Stimulated activated CD8-positive, alpha-beta memory T cell treated with anti-CD3 and anti-CD28 coated beads, Interleukin-15, amount 100 ng/mL, for 4 hours (primary cell): ENCODE measurements at places on chromosomes 3 and 15.

DNA sequence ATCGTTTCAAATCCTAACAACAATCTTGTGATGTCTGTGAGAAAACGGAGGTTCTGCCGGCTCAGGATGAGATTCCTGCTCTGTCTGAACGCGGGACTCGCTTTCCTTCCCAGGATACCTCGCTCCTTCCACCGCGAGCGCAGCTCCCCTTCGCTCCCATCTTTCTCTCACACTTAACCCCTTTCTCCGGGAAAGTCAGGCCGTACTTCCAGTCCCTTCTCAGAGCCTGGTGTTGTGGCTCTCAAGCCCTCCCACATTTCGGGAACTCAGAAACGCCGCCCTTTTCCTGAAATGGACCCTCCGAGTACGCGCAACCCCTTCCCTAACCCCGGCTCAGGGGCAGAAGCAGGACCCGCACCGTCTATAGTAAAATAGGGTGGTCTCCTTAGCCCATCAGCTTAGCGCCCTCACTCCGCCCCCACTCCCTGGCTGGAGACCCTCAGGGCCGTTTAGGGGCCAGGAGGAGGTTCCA is 378 bp upstream of the FEM1B start:
- DNase-seq, result no peak

- no peak for DNase-seq
Measured at GRCh38 chr3:16086690-16087089, 87.8 kb upstream of the GALNT15 start.

DNA sequence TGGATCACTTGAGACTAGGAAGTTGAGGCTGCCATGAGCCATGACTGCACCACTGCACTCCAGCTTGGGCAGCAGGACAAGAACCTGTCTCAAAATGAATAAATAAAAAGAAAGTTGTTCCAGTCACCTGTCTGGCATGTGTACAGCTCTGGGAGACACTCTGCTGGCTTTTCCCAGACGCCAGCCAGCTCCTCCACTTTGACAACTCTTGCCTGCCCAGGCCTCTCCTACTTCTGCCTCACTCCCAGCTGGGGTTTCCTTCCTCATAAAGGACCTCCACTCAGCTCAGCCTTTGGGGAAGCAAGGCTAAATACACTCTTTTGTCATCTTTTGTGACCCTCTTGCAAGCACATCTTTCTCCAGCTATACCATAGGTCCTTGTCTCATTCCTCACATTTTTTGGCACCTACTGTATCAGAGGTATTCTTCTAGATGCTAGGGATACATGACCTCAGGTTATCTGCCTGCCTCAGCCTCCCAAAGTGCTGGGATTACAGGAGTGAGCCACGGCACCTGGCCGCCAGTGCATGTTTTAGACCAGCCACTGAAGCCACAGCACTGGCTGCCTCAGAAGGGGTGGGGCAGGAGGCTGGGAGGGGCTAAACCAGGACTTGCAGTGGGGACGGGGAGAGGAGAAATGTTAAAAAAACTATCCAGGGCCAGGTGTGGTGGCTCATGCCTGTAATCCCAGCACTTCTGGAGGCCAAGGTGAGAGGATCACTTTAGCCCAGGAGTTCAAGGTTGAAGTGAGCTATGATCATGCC is 10.0 kb upstream of the ELP6 start:
- DNase-seq, result no peak

DNA sequence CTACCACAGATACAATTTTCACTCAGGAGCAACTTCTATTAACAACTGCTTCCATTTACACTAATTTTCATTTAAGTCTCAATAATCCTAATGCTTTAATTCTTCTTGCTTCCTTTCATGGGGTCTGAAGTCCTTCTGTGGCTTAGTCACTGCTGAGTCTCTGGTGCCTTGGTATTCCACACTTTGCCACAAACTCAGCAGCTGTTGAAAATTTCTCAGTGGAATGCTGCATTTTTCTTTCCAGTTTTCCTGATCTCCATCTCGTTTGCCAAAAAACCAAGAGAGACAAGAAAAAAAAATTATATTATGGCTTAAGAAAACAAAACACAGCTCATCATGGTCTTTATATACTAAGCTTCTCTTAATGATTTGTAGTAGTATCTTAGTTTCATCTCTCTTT is 269.2 kb upstream of the AZI2 start:
- no peak for DNase-seq

GRCh38 chr3:119122350-119122749 is 23.6 kb upstream of the TEX55 start:
- no peak for DNase-seq

- no peak for DNase-seq
Measured at GRCh38 chr15:73994912-73995622, 551 bp downstream of the PML start.

DNA sequence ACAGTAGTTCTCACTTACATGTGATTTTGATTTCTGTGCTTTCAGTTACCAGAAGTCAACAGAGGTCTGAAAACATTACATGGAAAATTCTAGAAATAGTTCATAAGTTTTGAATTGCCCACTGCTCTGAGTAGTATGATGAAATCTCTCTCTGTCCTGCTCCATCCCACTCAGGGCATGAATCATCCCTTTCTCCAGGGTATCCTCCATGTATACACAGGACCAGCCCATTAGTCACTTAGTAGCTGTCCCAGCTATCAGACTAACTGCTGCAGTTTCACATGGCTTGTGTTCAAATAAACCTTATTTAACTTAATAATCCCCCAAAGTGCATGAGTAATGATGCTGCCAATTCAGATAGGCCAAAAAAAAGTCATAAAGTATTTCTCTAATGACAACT is 38.6 kb downstream of the EPHA3 start:
- DNase-seq, result no peak

DNA sequence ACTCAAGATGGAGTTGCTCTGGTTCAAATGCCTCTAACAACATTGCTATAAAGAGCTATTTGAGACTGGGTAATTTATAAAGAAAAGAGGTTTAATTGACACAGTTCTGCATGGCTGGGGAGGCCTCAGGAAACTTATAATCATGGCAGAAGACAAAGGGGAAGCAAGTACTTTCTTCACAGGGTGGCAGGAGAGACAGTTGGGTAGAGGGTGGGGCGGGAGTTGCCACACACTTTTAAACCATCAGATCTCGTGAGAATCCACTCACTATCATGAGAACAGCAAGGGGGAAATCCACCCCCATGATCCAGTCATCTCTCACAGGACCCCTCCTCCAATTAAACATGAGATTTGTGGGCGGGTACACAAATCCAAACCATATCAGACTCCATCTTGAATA is 30.7 kb downstream of the MAP2K5 start:
- DNase-seq, result no peak

- DNase-seq, result no peak
Measured at GRCh38 chr3:182763896-182764295, 29.4 kb upstream of the ATP11B start.

GRCh38 chr3:167507954-167508353 is 34.1 kb upstream of the SERPINI2 start:
- DNase-seq, result no peak

GRCh38 chr3:43855674-43856299 is 165.0 kb downstream of the ABHD5 start:
- no peak for DNase-seq

DNA sequence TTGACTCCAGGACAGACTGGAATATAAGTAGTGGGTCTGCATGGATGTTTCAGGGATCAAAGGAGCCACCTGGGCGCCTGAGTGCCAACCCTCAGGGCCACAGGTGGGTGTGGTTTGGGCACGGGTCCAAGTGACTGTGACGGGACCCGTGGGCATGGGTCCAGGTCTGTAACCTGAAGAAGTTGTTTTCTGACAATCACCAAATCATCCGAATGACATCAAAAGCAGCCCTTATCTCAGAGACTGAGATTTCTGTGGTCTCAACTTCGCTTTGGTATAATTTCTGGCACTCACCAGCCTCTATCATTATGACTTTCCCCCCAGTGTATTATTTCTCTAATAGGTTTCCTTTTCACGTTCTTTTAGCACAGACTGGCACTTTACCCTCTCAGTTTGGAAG is 24.4 kb downstream of the RLBP1 start:
- DNase-seq, result no peak

DNA sequence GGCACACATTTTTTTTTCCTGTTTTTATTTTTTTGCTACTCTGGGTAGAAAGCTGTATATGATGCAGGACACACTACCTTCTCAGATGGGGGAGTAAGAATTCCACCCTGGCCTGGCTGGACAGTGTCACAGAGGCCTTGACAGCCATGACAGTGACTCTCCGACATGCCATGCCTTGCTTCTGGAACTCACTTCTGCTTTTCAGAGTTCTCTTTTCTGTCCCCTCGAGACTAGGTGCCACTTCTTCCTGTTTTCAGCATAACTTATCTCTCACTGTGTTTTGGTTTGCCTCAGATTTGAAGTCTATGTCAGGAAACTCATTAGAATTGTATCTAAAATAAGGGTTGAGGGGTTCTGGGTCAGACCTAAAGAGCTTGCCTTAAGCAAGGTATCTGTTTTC is 69.1 kb upstream of the SEC13 start:
- DNase-seq, result no peak

- no peak for DNase-seq
Measured at GRCh38 chr3:59273976-59274375, 224.2 kb upstream of the CFAP20DC start.

DNA sequence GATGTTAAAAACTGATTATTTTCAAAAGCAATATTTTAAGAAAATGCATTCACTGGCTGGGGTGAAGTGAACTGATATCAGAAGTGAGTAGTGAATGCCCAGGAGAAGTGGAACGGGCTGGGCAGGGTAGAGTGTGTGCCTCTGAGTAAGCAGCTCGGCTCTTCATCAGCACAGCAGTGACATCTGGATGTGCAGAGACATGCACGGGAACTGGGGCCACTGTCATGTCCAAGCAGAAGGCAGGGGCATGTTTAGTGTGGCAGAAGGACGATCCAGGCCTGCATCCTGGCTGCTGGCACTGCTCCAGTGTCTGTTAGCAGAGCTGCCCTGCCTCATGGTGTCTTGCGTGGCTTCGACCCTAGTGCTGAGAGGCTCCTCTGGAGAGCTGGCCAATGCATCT is 305.6 kb upstream of the LRRFIP2 start:
- DNase-seq, result no peak

DNA sequence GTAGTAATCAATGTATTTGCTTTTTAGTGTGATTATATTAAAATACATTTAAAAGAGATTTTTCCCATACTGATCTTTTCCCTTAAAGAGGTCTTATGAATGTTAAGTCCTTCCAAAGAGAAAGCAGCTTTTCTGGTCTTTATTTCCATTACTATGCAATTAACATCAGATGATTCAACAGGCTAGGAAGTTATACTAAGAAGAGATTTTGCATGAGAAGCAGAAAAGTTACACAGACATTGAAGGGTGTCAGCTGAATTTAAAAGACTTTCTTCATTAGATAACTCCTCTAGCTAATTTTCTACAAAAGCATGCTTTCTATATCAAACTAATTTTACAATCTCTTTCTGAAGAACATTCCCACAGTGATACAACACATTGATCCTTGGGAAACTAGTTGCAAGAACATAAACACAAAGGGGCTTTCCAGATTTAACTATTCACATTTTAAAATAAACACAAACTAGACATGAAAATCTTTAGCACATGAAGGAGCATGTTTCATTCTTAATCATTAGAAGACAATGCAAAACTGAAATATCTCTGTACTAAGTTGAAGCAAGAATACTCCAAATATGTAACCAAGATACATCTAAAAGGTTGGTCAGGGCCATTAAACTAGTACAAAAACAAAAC is 965.8 kb downstream of the ROBO1 start:
- no peak for DNase-seq

DNA sequence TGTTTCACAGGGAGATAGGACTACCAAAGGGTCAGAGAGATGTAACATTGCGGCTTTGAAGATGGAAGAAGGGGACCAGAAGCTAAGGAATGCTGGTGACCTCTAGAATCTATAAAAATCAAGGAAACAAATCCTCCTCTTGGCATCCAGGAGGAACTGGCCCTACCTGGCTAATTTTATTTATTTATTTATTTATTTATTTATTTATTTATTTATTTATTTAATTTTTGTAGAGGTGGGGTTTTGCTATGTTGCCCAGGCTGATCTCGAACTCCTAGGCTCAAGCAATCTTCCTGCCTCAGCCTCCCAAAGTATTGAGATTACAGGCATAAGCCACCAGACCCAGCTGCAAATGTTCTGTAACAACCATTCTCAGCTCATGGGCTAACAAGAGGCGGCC is 19.7 kb downstream of the MYL3 start:
- no peak for DNase-seq

DNA sequence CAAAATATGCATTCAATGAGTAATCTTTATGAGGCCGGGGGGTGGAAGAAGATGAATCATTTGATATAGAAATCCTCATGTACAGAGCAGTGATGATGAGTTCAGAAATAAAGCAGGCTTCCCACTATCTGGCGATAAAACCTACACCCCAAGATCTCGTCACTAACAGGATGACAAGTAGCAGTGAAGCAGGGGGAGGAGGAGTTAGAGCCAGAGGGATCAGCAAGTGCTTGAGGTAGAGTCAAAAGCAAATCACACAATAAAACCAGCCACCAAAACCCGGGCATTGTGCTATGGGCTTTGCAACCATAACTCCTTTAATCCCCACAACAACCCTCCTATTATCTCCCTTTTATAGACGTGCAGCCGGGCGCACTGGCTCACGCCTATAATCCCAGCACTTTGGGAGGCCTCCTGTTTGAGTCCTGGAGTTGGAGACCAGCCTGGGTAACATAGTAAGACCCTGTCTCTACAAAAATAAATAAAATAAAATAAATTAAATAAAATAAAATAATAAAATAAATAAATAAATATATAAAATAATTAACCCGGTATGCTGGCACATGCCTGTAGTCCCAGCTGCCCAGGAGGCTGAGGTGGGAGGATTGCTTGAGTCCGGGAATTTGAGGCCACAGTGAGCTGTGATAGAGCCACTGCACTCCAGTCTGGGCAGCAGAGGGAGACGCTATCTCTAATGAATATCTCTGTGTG is 53.0 kb downstream of the STARD5 start:
- DNase-seq, result no peak

GRCh38 chr15:56490461-56490860 is 25.5 kb upstream of the MNS1 start:
- no peak for DNase-seq

- no peak for DNase-seq
Measured at GRCh38 chr3:190012314-190012782, 108.3 kb downstream of the P3H2 start.

- no peak for DNase-seq
Measured at GRCh38 chr3:10317311-10317960, 3.5 kb downstream of the SEC13 start.
